ENCODE measurements at places on chromosomes 4 and X.

- no peak for DNase-seq
Observed at GRCh38 chr4:105765690-105766407, 57.3 kb downstream of the GSTCD start.

DNA sequence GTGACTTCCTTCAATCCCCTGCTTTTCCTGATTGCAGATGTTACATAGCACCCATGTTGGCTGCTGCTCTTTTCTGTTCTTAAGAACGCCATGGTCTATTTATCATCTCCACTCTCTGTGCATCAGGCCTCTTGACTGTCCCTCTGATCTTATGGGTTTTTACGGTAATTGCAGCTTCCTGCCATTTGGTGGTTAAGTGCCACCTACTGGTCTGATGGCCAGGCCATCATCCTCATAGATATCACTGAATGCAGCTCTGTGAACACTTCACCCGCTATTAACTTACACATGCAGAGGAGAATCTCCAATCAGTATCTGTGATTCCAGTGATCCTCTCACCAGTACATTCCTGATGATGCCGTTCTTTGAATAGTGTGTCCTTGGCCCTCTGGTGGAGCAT, 382.4 kb downstream of the TRAM1L1 start:
- no peak for DNase-seq

GRCh38 chrX:44570522-44570921, 27.9 kb upstream of the FUNDC1 start:
- no peak for DNase-seq

- DNase-seq: no peak
Observed at GRCh38 chr4:52873191-52873590, 11.1 kb downstream of the RASL11B start.

GRCh38 chr4:46878641-46879040, 30.4 kb downstream of the COX7B2 start:
- no peak for DNase-seq

GRCh38 chr4:94490437-94490836, 38.7 kb downstream of the PDLIM5 start:
- DNase-seq: no peak

- no peak for DNase-seq
Observed at GRCh38 chr4:10353110-10353509, 104.1 kb downstream of the ZNF518B start.

DNA sequence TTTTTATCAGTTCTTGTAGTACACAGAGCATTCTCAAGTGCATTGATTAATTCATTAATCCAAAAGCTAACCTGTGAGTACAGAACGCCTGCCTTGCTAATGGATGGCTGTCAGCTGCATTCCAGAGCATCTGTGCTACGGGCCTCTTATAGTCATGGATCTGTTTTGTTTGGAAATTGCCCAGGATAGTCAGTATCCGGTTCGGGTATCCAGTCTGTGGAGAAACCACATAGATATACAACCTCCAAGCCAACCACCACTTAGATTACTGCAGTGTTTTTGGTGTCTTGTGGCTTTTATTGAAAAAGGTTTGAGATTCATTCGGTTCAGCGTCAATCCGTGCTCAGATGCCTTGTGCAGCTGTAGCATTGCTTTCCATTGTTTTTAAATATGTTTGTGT, 4.0 kb downstream of the LAP3 start:
- DNase-seq: no peak

- DNase-seq: no peak
Observed at GRCh38 chrX:10749113-10749512, 128.7 kb upstream of the MID1 start.

DNA sequence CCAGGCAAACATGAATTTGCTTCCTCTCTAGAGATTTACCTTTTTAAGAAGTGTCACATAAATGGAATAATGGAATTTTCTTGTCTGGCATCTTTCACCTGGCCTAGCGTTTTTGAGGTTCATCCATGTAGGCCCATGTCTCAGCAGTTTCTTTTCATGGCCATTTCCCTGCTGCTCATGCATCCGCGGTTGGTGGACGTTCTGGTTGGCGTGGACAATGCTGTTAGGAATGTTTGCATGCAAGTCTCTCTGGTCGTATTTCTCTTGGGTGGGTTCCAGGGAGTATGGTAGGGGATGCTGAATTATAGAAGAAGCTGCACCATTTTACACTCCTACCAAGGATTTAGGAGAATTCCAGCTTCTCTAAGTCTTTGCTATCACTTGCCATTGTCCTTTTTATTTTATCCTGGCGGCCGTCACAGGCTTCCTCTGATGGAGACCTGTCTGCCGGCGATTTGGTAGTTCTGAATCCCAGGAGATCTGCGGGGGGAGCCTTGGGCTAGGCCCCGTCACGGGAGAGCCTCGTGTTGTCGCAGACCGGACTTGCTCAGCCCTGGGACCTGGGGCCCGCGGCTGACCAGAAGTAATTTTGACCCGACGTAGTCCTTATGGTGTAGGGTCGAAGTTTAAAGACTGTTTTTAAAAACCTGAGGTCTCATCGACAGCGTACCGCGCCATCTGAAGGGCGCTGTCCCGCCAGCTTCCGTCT, 56.9 kb upstream of the TADA2B start:
- peak; percentile 26 for DNase-seq

DNA sequence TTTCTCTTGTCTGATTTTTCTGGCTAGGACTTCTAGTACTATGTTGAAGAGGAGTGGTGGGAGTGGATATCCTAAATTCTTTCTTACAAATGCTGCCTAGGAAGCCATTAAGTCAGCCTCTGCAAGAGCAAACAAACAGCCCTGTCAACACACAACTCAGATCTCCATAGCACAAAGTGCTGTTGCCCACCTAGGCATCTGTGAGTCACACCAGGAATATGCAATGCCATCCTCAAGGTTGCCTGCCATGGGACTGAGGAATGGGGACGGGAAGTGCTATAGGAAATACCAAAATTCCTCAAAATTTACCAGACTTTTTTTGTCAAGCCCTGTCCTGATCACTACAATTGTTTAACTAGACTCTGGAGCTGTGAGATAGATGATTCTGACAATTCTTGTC, 466.9 kb downstream of the FSTL5 start:
- DNase-seq: no peak

DNA sequence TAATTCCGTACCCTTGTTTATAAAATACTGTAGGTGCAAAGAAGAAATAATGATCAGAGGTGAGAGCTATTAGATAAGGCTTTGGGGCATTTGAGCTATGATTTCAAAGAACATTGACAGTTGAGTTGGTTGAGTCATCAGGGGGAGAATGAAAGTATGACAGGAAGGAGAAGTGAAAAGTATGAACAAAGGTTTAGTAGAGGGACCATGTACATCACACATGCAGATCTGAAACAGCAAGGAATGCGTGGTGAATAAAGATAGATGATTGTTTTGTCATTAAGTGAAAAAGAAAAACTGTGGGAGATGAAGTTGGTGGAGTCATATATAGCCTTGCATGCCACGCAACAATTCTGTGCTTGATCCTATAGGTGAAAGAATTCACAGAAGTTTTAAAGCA, 163.1 kb downstream of the ARAP2 start:
- DNase-seq: no peak

DNA sequence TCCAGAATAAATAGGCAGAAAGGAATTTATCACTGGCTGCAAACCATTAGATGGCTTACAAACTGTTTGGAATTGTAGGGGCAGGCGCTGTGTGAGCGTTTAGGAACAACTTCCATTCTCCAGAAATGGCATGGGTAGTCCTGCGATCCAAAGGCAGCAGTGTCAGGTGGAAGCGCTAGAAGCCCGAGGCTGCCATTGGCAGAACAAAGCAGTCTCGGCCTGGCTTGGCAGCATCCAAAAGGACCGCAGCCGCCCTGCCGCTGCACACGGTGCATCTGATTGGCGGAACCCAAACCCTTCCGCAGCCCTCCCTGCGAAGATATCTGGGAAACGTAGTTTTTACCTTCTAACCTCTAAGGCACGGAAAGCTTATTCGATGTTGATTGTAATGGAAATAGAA, 23.6 kb upstream of the YTHDC1 start:
- DNase-seq: peak; percentile 91

- DNase-seq: no peak
Observed at GRCh38 chr4:87073199-87074120, 138.6 kb downstream of the AFF1 start.
